Suprapubic skin (tissue), 4 donors: ENCODE measurements at places on chromosomes 6 and 20.
A peak's percentile ranks its signal among the peaks of the same experiment; 100 is the strongest.

DNA sequence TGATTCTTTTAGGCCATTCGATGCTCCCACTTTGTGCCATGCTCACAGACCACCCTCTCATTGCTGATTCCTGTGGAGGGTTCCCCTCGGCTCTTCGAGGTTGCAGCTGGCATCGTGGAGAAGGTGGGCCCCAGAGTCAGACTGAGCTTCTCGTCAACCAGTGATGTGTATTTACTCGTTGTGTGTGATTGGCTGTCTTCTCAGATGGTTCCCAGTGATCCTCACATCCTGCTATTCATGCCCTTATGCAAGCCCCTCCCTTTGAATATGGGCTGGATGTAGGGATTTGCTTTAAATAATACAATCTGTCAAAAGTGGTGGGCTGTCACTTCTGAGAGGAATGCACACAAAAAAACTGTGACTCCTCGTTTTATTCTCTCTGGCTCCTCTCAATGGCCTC, 99.6 kb upstream of the ENPP5 start:
- DNase-seq, result no peak

- DNase-seq, result no peak
Measured at GRCh38 chr20:60191014-60191413, 232.8 kb downstream of the CDH26 start.

- no peak for DNase-seq
Measured at GRCh38 chr6:100267721-100268123, 197.0 kb downstream of the SIM1 start.

DNA sequence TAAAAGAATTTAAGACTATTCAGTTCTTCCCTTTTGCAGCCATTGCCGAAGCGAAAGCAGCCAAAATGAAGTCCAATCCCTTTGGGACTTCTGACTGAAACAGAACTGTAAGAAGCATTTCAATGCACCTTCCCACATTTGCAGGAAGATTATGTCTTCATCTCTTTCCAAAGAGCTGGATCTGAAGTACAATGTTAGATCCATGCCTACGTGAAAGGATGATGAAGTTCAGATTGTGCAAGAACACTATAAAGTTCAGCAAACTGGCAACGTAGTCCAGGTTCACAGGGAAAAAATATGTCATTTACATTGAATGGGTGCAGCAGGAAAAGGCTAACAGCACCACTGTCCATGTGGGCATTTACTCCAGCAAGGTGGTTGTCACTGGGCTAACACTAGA, 6.0 kb upstream of the FILIP1 start:
- no peak for DNase-seq

DNA sequence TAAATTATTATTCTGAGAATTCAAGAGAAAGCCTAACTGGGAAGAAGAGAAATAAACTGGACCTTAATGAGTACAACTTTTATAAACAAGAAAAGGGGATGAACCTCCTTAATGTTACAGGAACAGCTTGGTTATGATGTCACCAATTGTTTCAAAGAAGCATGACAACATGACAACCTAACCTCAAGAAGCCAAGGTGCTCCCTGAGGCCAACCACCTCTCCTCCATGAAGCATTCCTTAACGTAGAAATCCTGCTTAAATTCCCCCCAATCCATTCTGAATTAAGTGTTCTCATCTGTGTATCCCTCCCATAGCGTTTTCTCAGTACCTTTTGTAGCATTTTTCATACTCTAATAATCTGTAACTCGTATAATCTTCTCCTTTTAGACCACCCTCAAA, 1.7 kb downstream of the HBS1L start:
- no peak for DNase-seq

GRCh38 chr6:29792123-29793035, 35.2 kb upstream of the HLA-G start:
- DNase-seq, result peak; percentile 83

- peak; percentile 21 for DNase-seq
Measured at GRCh38 chr20:37535443-37536132, 7.9 kb upstream of the BLCAP start.

DNA sequence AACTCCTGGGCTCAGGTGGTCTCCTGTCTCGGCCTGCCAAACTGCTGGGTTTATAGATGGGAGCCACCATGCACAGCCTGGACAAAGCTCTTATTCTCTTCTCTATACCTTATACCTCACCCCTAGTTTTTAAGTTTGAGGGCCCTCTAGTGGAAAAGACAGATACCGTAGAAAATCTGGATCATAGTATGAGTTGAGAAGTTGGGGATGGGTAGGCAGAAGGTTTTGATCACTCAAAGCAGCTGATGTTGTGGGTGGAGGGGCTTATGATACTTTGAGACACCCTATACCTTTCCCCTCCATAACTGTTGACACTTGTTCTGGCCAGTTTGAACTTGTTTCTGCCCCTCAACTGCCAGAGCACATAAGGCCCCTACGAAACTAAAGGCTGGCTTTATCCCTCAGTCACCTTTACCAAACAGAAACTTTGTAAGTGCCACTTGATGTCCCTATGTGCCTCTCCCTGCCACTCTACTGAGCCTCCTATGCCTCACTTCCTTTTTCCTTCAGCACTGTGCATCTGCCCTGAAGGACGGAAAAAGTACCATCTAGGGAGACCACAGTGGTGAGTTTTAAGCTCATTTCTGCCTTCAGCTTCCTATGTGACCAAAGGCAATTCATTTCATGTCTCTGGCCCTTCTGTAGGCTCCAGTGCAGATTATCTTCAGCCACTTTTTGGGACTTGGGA, 28.6 kb downstream of the RALY start:
- no peak for DNase-seq

GRCh38 chr6:138446821-138447220, 42.8 kb downstream of the HEBP2 start:
- no peak for DNase-seq

DNA sequence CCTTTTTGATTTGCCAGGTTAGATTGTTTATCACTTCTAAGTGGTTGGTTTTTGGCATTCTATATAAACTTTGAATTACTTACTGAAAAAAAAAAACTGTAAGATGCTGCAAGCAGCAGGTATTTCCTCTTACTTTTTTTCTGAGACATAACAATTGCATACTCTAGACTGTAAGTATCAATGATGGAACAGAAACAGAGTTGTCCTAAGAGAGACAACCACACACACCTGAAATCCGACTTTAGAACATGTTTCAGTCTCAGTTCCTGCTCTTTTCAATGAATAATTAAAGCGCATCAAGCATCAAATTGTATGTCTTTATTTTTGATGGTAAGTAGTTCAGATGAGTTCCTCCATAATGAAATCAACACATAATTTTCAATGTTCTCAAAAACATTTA, 105.3 kb upstream of the KHDRBS2 start:
- DNase-seq, result no peak

GRCh38 chr6:75081921-75082320, 123.9 kb downstream of the COL12A1 start:
- DNase-seq, result no peak

DNA sequence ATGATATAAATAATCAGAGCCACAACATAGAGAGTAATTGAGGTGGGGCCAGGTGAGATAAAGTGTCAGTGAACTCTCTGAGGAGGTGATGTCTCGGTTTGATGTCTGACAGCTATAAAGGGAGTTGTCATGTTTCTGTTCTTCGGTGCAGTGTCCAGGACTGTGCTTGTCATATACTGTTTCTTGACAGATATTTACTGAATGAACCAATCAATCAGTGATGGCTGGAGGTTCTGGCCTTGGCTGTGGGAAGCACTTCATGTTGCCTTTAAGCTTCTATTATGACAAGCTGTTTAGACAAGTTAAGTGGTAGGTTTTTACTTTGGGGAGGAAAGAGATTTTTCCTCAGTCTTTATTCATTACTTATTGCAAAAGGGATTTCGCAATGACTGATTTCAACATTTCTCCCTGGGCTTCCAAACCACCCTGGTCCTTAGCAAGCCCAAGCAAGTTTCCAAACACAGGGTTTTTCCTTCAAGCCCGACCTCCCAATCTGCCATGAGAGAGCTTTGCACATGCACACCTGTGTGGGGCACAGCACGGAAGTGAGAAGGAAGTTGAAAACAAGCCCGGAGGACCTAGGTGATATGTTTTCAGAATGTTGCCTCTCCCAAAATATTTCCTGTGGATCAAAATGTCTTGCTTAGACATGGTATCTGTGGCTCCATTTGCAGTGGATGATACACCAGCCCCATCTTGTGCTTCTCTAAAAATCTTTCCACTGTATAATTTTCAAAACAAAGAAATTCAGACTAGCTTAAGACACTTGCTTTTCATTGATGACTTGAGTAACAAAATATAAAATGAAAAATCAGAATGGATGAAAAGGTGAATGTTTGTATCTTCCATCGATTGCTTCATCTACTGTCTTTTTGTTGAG, 567.3 kb upstream of the BTBD3 start:
- DNase-seq, result no peak

GRCh38 chr20:46108976-46109375, 9.1 kb upstream of the CD40 start:
- no peak for DNase-seq

- no peak for DNase-seq
Measured at GRCh38 chr20:59598625-59599310, 5.6 kb upstream of the PHACTR3 start.

- DNase-seq, result no peak
Measured at GRCh38 chr6:106070636-106071035, 15.5 kb upstream of the PRDM1 start.

GRCh38 chr20:50039706-50040431, 57.1 kb downstream of the SNAI1 start:
- no peak for DNase-seq

DNA sequence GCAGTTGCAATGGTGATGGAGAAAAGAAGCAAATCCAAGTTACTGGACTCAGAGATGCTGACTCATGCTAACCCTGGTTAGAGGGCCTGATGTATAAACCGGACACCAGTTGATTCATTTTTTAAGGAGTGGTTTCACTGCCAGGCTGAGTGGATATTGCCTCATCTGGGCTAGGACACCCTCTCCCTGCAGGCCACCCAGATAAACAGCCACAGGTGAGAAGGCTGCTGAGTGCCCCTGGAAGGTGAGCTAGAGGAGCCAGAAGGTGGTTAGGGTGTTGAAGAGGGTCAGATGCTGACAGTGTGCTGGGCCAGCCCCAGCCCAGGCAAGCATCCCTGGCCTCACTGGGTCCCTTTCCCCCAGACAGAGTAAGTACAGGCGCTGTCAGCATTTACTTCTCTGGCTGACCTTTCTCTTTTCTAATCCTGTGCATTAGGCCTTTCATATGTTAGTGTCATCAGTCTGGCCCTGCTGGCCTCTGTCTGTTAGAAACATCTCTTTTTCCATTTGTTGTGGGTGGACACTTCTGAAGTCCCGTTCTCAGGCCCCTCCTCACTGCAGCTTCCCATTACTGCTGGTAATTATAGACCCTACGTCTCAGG, 13.5 kb downstream of the EPB41L1 start:
- no peak for DNase-seq

GRCh38 chr6:84615113-84615850, 149.1 kb downstream of the TBX18 start:
- DNase-seq, result no peak

DNA sequence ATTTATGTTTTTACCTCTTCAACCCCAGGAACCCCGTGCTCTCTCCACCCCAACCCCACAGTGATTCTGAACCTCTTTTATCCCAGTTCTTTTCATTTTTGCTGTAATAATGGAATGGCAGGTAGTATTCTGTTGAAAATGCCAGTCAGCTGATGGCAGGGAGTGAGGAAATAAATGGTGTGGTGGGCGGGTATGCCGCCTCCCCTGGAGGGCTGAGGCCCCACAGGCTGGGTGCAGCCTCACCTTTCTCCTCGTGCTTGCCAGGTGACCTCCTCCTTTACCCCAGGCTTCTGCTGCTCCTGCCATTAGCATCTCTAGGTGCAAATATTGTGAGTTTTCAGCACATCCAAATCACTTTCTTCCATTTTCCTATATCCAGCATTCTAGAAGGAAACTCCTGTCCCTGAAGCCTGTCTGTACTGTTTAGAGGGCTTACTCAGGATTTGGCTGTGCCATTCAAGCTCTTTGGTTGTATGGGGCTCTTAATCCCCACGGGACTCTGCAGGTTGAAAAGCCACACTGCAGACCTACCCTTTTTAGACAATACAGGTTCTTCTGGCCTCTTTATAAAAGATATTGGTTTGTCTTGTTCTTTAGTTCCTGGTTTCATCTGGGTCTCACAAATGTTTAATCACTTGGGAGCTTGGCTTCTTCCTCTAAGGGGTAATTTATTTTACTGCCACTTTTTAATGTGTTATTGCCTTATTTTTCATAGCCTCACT, 201.8 kb downstream of the JARID2 start:
- no peak for DNase-seq

GRCh38 chr6:105374010-105374420, 28.9 kb downstream of the PREP start:
- no peak for DNase-seq

- no peak for DNase-seq
Measured at GRCh38 chr6:99522531-99522930, 7.3 kb upstream of the USP45 start.

DNA sequence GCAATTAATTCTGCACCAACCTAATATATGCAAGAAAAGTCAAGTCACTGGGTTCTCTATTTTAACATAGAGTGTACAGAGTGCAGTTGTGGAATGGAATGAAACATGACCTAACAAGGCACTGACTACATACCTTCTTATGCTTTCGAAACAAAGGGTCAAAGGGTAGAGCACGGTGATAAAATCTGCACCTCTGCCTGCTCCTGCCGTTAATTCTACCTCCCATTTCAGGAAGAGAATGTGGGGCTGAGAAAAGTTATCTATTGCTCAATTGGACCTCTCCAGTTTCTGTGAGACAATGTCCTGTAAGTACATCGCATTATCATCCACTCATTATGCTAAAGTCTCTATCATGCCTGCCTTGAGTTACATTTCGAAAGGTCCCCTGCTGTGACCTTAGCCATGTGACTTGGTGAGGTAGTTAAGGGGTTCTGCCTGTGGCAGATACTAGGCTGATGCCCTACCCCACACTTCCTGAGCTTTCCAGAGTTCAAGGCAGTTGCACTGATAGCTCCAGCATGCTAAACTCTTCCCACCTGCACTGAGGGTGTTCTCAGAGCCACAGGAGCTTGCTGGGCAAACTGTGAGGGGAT, 14.0 kb upstream of the MOCS1 start:
- DNase-seq, result no peak

DNA sequence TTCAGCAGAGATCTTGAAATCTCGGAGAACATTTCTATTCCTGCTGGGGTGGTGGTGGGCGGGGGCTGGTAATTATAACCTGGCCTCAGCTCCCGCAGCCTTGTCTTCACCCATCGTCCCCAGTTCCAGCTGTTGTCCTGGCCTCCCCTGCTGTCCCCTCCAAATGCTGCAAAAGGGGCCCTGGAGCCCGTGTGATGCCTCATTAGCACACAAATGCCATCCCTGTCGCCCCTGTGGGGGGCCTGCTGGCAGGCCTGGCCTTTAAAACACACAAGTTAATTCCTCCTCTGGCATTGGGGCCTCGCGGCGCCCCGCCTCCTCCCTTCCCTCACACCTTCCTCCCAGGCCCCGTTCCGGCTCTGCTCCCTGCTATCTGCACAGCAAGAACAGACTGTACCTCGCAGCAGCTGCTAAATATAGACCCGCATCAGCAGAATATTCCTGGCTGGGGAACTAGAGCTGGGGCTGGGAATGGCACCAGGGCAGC, 85.7 kb downstream of the CDH22 start:
- DNase-seq, result no peak

- no peak for DNase-seq
Measured at GRCh38 chr20:41499064-41499463, 119.1 kb downstream of the CHD6 start.

GRCh38 chr6:39778581-39779255, 13.5 kb upstream of the DAAM2 start:
- DNase-seq, result no peak
